ENCODE measurements at places on chromosomes 3 and 15.

GRCh38 chr3:149310796-149311534, 22.5 kb downstream of the TM4SF18 start:
- no peak for DNase-seq

DNA sequence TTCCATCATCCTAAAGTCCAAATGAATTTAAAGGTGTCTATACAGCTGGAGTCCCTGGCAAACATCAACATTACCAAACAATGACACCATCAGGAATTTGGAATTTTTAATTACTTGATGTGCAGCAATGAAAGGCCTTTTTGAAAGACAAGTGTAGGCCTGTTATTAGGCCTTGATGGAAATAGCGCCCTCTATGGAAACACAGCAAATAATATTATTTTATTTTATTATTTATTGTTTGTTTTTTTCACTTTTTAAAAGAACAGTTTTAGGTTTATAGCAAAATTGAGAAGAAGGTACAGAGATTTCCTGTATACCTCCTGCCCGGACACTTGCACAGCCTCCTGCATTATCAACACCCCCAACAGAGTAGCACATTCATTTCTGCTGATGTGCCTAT, 18.1 kb upstream of the OR5AC2 start:
- DNase-seq: no peak

- no peak for DNase-seq
Observed at GRCh38 chr15:26889298-26889898, 22.5 kb downstream of the GABRA5 start.

GRCh38 chr15:45242289-45242688, 9.7 kb upstream of the SLC28A2 start:
- no peak for DNase-seq

GRCh38 chr3:30984855-30985749, 90.6 kb upstream of the GADL1 start:
- DNase-seq: no peak
